ENCODE measurements at places on chromosomes 1 and 21.

DNA sequence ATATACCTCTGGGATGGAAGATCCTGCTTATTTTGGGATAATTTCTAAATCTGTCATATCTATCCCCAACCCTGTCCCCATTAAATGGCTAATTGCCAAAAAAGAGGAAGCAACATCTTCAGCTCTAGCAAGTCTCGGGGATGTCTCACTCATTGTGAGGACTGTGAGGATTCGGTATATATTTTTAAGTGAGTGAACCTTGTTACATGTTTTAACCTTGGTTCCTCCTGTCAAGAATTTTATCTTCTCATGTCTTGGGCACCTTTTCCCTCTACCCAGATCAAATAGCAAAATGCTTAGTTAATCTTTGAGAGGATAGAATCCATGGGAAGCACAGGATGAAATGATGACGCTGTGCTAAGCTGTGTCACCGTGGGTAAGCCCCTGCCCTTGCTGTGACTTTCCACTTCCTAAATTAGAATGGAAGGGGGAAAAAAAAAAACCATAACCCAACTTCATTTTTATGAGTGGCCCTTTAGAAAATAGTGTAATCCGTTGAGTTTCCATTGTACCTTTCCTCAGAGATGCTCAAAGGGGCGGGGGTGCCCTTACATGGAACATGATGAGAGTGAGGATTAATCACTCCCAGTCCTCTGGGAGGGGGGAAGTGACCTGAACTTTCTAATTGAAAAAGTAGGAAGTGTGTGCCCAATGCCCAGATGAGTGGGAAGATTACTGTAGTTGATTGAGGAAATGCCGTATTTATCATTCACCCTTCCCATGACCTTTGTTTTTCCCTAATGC lies 7.6 kb downstream of the ATP1A1 start:
- no peak for DNase-seq

GRCh38 chr1:211129776-211130175 lies 4.2 kb downstream of the KCNH1 start:
- no peak for DNase-seq

GRCh38 chr1:15103211-15103610 lies 50.3 kb upstream of the TMEM51 start:
- no peak for DNase-seq

GRCh38 chr1:208524925-208525324 lies 280.7 kb upstream of the PLXNA2 start:
- no peak for DNase-seq

GRCh38 chr1:204448344-204448964 lies 36.8 kb upstream of the PPP1R15B start:
- DNase-seq: no peak

- no peak for DNase-seq
Observed at GRCh38 chr1:213244664-213245091, 193.6 kb downstream of the RPS6KC1 start.

GRCh38 chr1:118925651-118926050 lies 62.5 kb downstream of the TBX15 start:
- no peak for DNase-seq

GRCh38 chr1:203619091-203619780 lies 7.4 kb upstream of the ATP2B4 start:
- no peak for DNase-seq

DNA sequence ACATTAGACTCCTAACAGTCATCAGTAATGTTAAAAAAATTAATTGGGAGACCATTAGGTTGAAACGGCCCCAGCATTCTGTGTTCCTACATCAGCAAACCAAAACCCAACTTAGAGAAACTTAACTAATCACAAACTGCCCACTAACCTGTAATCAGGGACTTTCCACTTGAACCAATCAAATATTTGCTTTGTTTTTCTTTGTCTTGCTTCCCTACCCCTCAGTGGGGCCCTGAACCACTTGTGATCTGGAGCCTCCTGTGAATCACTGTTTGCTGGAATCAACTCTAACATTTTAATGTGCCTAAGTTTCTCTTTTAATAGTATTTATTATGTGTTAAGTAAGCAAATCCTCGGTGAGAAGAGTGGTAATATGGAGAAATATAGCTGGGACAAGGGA lies 64.0 kb downstream of the ABCA4 start:
- DNase-seq: no peak

GRCh38 chr1:34212673-34213072 lies 36.0 kb downstream of the C1orf94 start:
- no peak for DNase-seq

GRCh38 chr1:19373211-19374082 lies 61.3 kb downstream of the SLC66A1 start:
- DNase-seq: no peak

GRCh38 chr1:172656576-172656975 lies 2.3 kb upstream of the FASLG start:
- no peak for DNase-seq

DNA sequence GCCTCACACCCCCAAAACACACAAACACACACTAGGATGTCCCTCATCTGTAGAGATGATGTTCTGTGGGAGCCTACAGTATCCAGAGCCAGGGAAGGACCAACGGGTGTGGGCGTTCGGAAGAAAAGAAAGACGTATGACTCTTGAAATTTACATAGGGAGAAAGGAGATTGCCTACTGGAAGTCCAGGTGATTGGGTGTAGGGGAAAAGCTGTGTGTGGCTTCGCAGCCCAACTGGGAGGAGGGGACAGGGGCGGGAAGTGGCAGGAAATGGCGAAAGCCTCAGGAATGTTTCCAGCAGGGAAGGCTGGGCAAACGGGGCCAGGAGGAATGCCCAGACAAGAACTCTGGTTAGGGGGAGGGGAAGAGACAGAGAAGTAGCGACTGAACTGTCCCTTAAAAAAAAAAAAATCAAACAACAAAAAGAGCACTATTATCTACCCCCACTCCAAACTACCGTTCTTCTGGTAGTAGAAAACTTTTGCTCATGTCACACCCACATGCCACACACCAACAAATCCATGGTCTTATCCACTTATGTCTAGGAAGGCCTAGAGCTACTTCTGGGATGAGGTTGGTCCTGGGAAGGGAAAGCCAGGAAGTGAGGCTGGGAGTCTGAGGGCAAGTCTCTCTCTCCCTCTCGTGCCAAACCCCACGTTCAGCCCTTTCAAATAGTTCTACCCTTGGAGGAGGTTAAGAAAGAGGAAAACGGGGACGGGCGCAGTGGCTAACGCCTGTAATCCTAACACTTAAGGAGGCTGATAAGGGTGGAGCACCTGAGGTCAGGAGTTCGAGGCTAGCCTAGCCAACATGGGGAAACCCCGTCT lies 1.8 kb upstream of the CKS1B start:
- DNase-seq: peak; percentile 59

GRCh38 chr1:221337106-221337505 lies 404.8 kb downstream of the DUSP10 start:
- no peak for DNase-seq

DNA sequence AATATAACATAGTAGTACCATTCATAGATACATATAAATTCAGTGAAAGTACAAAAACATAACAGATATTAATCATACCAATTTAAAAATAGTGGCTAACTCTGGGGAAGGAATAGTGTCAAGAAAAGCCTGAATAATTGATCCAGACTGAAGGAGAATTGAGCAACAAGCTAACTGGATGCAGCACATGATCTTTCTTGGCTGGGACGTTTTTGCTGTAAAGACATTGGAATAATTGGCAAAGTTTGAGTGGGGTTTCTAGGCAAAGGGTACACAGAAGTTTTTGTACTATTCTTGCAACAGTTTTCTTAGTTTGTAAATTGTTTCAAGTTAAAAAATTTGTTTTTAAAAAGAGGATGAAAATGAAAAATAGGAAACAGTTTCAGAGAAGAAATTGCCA lies 2.6 kb upstream of the SH3GLB1 start:
- no peak for DNase-seq

- DNase-seq: no peak
Observed at GRCh38 chr1:192489047-192489446, 86.5 kb upstream of the RGS1 start.

DNA sequence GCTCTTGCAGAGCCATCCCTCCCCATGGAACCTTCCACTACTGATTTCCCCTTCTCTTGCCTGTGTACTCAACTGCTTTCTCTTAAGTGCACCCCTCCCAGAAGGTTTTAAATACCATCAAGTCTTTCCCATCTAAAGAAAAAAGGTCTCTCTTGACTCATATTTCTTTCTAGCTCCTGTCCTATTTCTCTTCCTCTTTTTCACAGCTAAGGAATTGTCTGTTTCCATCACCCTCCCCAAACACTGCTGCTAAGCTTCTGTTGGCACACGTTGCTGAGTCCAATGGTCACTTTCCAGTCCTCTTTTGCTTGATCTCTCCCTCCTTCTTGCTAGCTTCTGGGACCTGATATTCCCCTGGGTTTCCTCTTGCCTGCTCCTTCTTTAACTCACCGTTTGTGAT lies 13.3 kb upstream of the GNL2 start:
- no peak for DNase-seq

- no peak for DNase-seq
Observed at GRCh38 chr1:228478912-228479711, 8.1 kb upstream of the RNF187 start.

- no peak for DNase-seq
Observed at GRCh38 chr21:39350094-39351005, 1.5 kb upstream of the HMGN1 start.

DNA sequence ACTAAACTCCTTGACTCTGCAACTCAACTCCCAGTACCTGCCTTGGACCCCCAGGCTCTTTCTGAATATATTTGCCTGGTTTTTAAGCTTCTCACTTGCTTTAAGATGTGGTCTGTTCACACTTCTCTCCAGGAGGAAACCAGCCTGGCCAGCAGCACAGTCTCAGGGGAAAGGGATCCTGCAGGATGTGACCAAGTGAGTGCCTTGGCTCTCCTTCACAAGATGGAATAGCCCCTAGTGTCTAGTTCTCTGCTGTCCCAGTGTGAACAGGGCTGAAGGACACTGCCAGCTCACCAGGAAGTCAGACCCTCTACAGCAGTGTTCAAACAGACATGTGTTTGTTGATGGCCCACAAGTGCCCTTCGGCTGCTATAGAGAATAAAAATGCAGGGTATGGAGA lies 32.9 kb downstream of the CD244 start:
- DNase-seq: no peak

DNA sequence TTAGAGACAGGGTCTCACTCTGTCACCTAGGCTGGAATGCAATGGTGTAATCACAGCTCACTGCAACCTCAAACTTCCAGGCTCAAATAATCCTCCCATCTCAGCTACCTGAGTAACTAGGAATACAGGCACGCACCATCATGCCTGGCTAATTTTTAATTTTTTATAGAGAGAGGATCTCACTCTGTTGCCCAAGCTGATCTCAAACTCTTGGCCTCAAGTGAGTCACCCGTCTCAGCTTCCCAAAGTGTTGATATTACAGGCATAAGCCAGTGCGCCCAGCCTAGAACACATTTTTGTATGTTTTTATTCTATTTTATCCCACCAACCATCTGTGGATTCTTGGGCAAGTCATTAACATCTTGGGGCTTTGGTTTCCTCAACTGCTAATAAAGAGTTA lies 100.5 kb downstream of the AK5 start:
- DNase-seq: no peak

DNA sequence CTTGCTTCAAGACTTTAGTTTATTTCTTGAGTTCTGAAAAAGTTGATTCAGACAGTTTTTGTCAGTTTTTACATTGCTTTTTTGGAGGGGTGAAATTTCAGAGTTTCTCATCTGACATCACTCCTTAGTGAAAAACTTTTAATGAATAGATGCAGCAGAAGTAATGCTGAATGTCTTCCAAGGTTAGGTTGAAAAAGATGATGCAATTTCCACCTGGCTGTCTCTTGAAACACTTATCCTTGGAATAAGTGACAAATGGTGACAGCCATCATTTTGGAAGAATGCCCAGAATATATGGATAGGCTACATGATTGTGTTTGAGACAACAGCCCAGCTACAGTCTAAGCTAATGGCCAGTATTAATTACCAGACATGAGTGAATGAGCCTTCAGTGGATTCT lies 140.8 kb downstream of the ZNF644 start:
- DNase-seq: no peak

DNA sequence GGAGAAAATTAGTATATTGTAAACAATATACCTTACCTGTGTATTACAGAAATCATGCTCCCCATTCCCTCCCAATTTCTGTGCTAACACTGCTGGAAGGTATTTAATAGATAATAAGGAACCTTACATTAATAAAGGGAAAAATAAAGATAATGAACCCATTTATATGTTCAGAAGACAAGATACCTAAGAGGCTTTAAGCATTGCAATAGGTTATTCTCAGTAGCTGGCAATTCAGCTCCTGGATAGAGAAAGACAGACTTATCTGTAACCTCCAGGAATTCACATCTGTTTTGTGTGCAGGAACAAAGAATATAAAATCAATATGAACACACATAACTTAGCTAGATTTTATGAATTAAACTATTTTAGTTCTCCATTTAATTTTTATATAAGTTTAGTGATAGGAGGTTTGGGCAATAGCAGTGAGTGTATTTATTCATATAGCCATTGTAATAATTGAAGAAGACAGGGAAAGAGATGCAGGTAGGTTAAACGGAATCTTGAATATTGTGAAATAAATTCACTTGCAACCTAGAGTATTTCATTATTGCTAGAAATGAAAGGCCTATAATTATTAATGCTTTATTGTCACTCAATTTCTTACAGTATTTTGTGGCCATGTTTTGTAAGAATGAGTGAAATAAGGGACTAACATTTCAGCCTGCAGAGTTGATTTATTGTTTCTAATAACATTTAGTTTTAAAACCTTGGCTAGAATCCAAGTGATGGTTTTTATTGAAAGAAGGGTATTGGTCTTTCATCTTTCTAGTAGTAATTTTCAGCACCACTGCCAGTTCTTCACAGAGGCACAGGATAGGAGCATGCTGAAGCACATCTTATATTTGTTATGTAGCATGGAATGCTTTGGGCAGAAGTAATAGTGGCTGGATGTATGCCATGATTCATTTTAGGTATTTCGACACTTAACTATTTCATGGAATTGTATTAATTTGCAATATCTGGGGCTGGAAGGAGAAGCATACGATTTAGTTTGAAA lies 1.5 kb downstream of the XPR1 start:
- no peak for DNase-seq

GRCh38 chr1:114746450-114747121 lies 11.2 kb downstream of the CSDE1 start:
- no peak for DNase-seq

GRCh38 chr1:102431253-102431652 lies 434.5 kb upstream of the OLFM3 start:
- no peak for DNase-seq

Measured in liver (tissue), 10 donors.